ENCODE measurements at places on chromosomes 16 and 17. TPM values are rescaled to one million over a fixed set of nuclear protein-coding genes. Genes with fewer than 3 reads are reported as not detected.

TPSD1 gene
- total RNA-seq: not detected

PLA2G10 gene
- not detected for total RNA-seq

TNFRSF17 gene
- not detected for total RNA-seq

GPRC5B gene
- 0.30 TPM for total RNA-seq

TNP2 gene
- total RNA-seq: not detected

SPECC1 gene
- total RNA-seq: 7.3 TPM

RAMP2 gene
- not detected for total RNA-seq

KRTAP9-4 gene
- total RNA-seq: not detected

OTOP2 gene
- not detected for total RNA-seq

BCO1 gene
- total RNA-seq: not detected

DNA sequence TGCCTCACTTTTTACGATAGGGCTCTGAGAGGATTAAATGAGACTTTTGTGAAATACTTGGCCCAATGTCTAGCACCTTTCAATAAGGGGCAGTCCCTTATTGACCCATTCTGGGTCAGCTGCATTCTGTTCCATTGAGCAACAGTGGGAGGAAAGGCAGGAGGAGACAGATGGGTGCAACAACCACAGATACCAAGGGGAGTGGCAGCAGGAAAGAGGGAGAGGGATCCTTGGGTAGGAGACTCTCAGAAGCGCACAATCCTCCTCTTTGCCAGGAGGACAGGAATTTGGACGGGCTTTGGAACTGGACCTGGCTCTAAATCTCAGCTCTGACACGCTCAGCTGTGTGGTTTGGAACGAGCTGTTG is 3.5 kb downstream of the PIPOX start:
- no peaks in the 10 kb centered on the region for H3K36me3 ChIP-seq
- DNase-seq: no peak
- H3K4me1 ChIP-seq: peaks cover 17% of the 10 kb centered on the region
- H3K4me3 ChIP-seq: no peak overlapping the region

GRCh38 chr17:55424893-55425540 is 3.4 kb upstream of the MMD start:
- no peak overlapping the region for H3K27ac ChIP-seq
- H3K36me3 ChIP-seq: peaks cover 4% of the 10 kb centered on the region
- peaks cover 6% of the 10 kb centered on the region for H3K4me1 ChIP-seq

DNA sequence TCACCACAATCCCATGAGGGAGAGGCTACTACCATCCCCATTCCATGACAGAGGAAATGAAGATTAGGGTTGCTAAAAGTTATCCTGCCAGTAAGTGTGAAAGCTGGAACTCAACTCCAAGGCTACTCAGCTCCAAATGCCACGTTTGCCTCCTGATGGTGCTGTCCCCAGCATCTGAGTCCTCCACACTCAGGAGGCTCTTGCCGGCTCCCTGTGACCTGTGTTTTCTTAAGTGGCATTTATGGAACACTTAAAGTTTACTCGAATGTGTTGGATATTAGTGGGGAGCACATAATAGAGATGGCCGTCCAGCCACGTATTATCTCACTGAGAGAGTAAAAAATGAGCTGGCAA is 267.9 kb downstream of the CBLN1 start:
- no peak overlapping the region for H3K4me3 ChIP-seq
- no peak overlapping the region for H3K27ac ChIP-seq
- no peak for DNase-seq
- no peaks in the 10 kb centered on the region for H3K4me1 ChIP-seq

DNA sequence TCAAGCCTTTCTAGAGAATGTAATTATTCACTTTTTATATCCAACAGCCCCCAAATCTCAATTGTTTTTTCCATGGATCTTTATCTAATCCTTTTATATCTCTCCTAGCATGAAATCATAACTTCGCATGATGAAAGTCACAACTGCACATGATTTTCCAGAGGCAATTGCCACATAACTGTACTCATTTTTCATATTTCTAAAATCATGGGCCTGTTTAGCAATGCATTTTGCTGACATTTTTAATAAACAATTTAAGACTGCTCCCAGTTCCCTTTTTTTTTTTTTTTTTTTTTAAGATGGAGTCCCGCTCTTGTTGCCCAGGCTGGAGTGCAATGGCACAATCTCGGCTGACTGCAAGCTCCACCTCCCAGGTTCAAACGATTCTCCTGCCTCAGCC is 83.5 kb downstream of the VMP1 start:
- H3K27me3 ChIP-seq: no peaks in the 10 kb centered on the region
- DNase-seq: no peak
- peaks cover 25% of the 10 kb centered on the region for H3K36me3 ChIP-seq
- no peak overlapping the region for H3K27ac ChIP-seq
- peaks cover 22% of the 10 kb centered on the region for H3K4me1 ChIP-seq
- no peak overlapping the region for H3K4me3 ChIP-seq

GRCh38 chr16:75196836-75197235 is 10.1 kb downstream of the CTRB2 start:
- H3K4me3 ChIP-seq: no peak overlapping the region
- H3K36me3 ChIP-seq: no peaks in the 10 kb centered on the region
- H3K4me1 ChIP-seq: peaks cover 13% of the 10 kb centered on the region
- peaks cover 22% of the 10 kb centered on the region for H3K27me3 ChIP-seq
- DNase-seq: no peak

DNA sequence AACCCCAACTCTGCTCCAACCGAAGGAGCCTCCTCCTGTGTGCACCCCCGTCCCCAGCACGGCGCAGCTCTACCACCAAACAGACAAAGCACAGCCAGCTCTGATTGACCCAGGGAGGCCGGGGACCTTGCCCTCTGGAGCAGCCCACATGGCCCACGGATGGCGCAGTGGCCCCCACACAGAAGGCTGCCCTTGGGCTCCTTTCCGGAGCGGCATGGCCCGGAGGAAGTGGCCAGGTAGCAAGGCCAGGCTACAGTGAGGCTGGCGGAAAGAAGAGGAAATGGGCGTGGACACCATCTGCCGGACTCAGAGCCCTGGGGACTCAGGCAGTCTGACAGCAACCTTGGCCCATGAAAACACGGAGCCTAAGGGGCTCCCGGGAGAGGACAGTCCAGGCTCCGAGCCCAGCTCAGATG is 19.9 kb upstream of the ZC3H18 start:
- DNase-seq: no peak
- H3K4me3 ChIP-seq: no peak overlapping the region

GRCh38 chr17:67027031-67027628 is 17.2 kb upstream of the CACNG1 start:
- H3K4me1 ChIP-seq: no peaks in the 10 kb centered on the region
- no peak overlapping the region for H3K27ac ChIP-seq
- no peaks in the 10 kb centered on the region for H3K27me3 ChIP-seq
- DNase-seq: no peak
- no peak overlapping the region for H3K4me3 ChIP-seq

DNA sequence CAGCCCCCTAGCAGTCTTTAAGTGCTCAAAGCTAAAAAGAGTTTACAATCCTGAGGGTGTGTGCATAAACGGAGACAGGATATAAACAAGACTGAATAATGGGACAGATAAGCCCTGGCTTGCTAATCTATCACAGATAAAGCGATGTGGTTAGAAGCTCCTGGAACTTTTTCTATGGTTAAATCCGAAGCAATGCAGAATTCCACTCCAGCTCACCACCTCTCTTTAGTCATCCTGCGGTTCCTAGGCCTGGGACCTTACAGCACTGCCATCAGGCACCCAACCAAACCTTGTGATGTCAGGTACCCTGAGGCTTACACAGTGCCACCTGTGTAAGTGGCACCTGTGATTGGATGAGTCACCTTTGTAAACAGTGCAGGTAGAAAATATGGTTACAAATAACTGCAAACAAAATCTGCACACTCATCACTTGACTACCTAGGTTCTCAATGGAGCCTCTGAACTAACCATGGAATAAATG is 31.5 kb upstream of the B4GALNT2 start:
- H3K4me3 ChIP-seq: no peak overlapping the region
- no peaks in the 10 kb centered on the region for H3K36me3 ChIP-seq
- no peak overlapping the region for H3K27ac ChIP-seq

DNA sequence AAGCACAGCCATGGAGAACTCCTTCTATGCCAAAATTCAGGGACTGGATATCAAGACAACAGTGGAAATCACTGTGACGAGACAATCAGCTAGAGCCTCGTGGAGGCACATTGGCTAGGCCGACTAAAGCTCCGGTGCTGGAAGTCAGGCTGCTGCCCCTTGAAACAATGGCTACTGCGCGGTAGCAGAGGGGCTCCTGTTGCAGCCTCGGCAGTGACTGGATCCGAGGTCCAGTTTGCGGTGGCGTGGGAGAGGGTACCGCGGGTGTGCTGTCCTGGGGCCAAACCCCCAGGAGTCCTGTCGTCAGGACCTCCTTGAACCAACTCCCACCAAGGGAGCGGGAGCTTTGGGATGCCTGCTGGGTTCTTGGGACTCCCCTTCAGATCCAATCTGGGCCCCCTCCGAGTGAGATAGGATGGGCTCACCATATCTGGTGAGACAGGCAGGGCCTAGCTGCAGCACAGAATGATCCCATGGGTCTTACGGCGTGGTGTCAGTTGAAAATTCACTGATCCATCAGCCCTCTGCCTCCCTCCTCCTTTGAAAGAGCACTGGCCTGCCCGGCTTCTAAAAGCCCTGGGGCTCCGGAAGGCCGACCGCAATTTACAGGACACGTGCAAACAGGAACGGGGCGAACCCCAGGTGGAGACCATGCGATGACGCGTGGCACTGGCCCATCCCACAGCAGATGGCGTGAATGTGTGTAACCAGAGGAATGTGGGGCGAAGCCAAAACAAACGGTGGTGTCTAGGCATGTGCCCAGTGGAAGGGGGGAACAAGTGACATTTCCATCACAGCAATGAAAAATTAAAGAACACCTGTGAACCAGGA is 15.8 kb upstream of the KCNJ18 start:
- no peaks in the 10 kb centered on the region for H3K4me1 ChIP-seq
- H3K27me3 ChIP-seq: peaks cover 4% of the 10 kb centered on the region
- DNase-seq: no peak
- H3K36me3 ChIP-seq: no peaks in the 10 kb centered on the region
- H3K4me3 ChIP-seq: no peak overlapping the region

GRCh38 chr17:38403491-38403890 is 24.8 kb upstream of the ARHGAP23 start:
- no peak overlapping the region for H3K27ac ChIP-seq
- no peaks in the 10 kb centered on the region for H3K4me1 ChIP-seq
- no peak overlapping the region for H3K4me3 ChIP-seq
- H3K27me3 ChIP-seq: no peaks in the 10 kb centered on the region

DNA sequence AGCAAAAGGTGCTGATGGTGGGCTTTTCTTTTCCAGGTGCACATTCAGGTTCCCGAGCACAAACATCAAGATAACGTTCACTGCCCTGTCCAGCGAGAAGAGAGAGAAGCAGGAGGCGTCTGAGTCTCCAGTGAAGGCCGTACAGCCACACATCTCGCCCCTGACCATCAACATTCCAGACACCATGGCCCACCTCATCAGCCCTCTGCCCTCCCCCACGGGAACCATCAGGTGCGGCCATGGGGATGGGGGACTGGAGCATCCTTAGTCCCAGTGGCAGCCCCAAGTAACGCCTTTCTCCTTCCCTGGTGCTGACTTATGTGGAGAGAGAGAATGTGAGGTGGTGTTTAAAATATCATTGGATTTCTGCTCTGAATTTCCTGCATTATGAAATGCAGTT is 43.8 kb downstream of the FOXK2 start:
- H3K27ac ChIP-seq: no peak overlapping the region
- no peaks in the 10 kb centered on the region for H3K27me3 ChIP-seq
- DNase-seq: no peak
- peaks cover 5% of the 10 kb centered on the region for H3K36me3 ChIP-seq
- H3K4me3 ChIP-seq: no peak overlapping the region

- no peak overlapping the region for H3K4me3 ChIP-seq
- peaks cover 17% of the 10 kb centered on the region for H3K27me3 ChIP-seq
- no peak for DNase-seq
- no peak overlapping the region for H3K27ac ChIP-seq
Observed at GRCh38 chr17:10318535-10318934, 54.3 kb downstream of the MYH13 start.

- peaks cover 4% of the 10 kb centered on the region for H3K27me3 ChIP-seq
- peak overlapping the region; percentile 42 for H3K4me3 ChIP-seq
- no peak overlapping the region for H3K27ac ChIP-seq
Observed at GRCh38 chr17:6496116-6496481, 51.8 kb downstream of the PIMREG start.

DNA sequence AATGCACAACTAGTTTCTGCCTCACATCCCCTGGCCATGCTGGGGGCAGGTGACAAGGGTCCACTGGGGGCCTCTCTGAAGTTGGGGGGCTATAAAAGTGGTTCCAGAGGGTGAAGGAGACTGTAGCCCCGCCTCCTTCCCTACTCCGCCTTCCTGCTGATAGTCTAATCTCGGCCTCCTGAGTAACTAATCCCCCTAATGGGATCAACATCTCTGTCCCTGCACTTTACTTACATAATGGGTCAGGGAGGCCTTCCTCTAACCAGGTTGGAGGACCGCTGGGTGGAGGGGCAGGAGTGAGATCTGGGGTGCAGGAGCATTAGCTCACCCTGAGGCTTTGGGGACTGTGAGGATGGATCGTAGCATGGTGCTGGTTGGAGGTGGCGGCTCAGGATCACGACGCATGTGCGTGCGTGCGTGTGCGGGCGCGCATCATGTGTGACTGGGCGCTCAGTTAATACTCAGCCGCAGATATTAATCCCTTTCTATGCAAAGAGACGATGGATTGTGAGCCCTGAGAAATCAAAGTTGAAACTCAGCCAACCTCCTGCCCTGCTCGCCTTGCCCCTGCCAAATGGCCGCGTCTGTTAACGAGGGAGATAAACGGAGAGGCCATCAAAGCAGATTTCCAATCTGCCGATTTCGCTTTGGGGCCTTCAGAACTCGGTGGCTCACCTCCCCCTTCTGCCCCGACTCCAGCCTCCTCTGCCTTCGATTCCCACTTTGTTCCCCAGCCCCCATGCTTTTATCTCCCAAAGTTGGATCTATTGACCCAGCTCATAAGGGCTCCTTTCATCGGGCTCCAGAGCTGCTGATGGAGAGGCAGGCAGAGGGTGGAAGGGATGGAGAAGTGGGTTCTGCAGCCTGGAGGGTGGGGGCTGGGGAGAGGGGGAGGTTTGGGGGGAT is 107.3 kb downstream of the SDK2 start:
- no peak overlapping the region for H3K27ac ChIP-seq
- no peaks in the 10 kb centered on the region for H3K27me3 ChIP-seq
- no peak overlapping the region for H3K4me3 ChIP-seq
